HAP-1 (cell line): ENCODE measurements at places on chromosomes 3 and 15.

- DNase-seq, result no peak
Observed at GRCh38 chr3:9986230-9986725, 363 bp downstream of the EMC3 start.

DNA sequence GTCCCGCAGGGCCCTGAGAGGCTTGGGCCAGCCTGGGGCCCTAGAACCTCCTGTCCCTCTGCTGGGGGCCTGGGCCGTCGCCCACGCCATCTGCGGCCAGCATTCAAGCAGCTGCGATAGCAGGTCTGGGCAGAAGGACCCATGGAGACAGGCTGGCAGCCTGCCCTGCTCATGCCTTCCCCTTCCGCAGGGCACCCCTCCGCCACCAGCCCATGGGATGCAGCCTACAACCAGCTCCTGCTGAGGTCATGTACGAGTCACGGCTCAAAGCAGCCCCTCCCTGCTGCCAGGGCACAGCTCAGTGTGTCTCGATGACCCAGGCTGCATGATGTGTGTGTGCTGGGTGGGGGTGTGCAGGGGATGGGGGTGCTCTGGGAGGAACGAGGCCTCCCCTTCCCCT lies 27.8 kb downstream of the DUSP7 start:
- DNase-seq, result no peak

- no peak for DNase-seq
Observed at GRCh38 chr3:10602271-10602670, 96.9 kb upstream of the ATP2B2 start.

GRCh38 chr3:17806876-17807275 lies 64.4 kb upstream of the TBC1D5 start:
- DNase-seq, result no peak

- no peak for DNase-seq
Observed at GRCh38 chr3:51680663-51681230, 9.7 kb downstream of the TEX264 start.

- DNase-seq, result no peak
Observed at GRCh38 chr15:78937132-78937739, 7.6 kb downstream of the CTSH start.

GRCh38 chr3:100563228-100563627 lies 46.2 kb upstream of the ADGRG7 start:
- no peak for DNase-seq

DNA sequence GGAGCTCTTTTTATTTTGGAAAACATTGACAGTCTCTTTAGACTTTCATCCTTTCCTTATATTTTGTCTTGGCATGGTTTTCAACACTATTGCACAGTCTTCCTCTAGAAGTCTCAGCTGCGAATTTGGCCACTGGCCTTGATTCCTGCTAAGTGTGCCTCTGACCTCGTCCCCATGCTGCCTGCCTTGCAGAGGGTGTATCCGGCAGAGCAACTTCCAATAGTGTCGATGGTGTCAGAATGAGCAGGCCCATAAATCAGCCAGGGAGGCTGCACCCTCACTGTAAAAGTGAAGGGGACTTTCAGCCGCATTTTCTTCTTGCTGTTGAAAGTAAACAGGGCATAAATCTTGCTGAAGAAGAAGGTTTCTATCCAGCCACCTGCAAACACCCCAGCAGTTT lies 336.7 kb upstream of the TRIM42 start:
- no peak for DNase-seq

GRCh38 chr3:136343873-136344555 lies 93.9 kb downstream of the PCCB start:
- DNase-seq, result peak; percentile 27

DNA sequence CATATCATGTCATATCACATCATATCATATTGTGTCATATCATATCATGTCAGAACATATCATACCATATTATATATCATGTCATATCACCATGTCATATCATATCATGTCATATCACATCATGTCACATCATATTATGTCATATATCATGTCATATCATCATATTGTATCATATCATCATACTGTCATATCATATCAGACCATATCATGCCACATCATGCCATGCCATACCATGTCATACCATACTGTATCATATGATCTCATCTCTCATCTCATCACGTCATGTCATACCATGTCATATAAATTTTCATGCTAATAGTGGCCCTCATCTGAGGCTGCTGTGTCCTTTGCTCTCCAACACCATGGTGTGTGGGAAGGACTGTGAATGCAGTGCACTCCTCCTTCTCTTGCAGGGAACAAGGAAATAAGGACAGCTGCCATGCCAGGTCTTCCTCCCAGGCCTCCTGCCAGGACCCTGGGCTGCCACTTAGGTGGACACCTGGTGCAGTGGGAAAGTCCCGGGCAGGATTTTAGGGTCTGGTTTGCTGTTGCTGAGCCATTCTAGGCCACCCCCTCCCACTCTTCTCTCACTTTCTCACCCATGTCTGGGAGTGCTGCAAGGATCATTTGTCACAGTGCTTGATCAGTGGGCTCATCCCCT lies 72.4 kb upstream of the TRPM1 start:
- DNase-seq, result no peak

GRCh38 chr3:132709761-132710160 lies 12.4 kb downstream of the NPHP3 start:
- DNase-seq, result no peak

GRCh38 chr3:195020185-195020584 lies 250.8 kb downstream of the XXYLT1 start:
- no peak for DNase-seq

DNA sequence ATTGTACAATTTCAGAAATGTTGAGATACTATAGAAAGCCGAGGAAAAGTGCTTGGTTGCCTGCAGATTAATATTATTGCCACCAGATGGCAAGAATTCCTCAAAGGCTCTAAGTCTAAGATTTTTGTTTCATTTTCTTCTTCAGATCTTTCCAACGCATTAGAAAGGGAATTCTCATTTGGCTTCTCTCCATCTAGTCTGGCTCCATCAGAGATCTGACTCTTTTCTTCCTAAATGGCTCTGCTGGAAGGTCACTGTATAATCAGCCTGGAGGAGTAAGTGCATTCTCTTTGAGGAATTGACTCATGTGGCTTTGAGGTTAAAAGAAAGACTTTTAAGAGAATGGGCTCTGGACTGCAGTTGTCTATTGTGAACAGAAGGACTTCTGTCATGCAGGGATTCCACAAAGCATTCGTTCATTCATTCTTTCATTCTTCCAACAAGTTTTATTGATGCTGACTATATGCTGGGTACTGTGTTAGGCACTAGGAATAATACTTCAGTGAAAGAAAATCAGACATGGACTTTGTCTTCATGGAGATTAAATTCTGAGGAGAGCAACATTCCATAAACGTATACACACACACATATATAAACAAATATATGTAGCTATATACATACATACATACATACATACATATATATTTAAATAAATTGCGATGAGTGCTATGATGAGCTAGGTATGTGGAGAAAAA lies 55.3 kb downstream of the SLC28A2 start:
- DNase-seq, result peak; percentile 27

DNA sequence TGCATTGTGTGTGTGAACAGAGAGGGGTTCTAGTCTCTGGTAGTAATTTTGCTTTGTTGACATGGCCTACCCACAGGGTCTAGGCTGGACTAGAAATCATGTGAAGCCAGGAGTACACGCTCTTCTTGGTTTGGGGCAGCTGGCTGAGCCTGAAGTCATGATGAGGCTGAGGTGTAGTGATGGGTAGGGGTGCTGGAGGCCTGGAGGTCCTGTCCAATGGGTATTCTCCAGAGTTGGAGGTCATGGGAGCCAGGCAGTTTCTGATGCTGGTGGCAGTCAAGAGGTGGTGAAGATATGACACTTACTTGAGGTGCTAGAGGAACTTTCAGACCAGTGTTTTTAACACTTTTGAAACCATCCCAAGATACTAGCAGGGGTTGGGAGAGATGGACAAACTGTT lies 18.5 kb upstream of the EPHB1 start:
- DNase-seq, result no peak

GRCh38 chr3:156628836-156629618 lies 45.4 kb upstream of the TIPARP start:
- no peak for DNase-seq

DNA sequence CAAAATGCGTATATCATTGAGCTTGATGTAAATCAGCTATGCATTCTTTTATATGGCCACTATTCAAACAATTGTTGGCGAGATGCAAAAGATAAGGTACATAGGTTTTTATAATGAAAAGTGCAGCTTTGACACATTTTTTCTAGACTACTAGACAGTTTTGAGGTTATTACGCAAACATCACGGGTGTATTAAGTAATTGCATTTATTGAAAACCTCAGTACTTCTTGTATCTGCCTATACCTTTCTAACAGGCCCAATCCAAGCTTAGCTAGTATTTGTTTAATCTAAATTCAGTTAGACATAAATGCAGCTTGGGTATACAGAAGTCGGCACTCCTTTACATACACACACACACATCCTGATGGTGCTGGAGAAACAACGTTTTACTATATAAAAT lies 2.7 kb downstream of the SPESP1 start:
- DNase-seq, result no peak

- DNase-seq, result peak; percentile 75
Observed at GRCh38 chr3:49868862-49869466, 742 bp downstream of the CAMKV start.
